NCI-H2029 treated with DMSO at 0.1 percent for 48 hours (cell line): ENCODE measurements at places on chromosomes 5 and 9.

DNA sequence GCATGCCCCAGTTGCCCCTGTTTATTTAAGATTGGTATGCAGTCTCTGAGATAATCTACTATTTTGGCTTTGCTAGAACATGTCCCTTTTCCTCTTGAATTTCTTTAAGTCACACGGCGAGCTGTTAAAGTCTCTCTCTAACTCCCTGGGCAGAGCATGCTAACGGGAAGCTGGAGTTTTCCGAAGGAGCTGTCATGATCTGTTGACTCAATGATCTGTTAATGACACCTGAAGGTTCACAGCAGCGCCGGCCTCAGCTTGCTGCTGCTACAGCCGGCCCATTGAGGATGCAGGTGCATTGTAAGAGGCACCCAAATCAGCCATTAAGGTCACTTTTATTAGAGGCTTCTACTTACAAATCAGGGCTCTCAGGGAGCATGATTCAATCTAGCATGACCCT, 1203.4 kb downstream of the MAT2B start:
- no peak for DNase-seq

GRCh38 chr5:131595088-131596033, 39.7 kb downstream of the RAPGEF6 start:
- no peak for DNase-seq

DNA sequence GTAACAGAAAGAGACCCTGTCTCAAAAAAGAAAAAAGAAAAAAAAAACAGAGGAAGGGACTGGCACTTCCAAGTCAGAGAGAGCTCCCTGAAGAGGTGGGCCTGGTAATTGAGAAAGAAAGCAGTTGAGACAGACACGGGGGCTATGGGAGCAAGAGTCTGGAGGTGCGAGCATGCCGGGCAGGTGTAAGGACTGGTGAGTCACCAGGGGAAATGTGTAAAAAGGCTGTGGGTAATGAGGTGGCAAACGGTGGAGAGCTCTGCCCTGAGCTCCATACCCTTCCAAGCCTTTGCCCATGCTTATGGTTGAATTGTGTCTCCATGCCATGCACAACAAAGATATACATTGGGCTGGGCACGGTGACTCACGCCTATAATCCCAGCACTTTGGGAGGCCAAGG, 18.0 kb upstream of the JADE2 start:
- DNase-seq = no peak

- DNase-seq = no peak
Observed at GRCh38 chr9:5510989-5511388, 658 bp downstream of the PDCD1LG2 start.

DNA sequence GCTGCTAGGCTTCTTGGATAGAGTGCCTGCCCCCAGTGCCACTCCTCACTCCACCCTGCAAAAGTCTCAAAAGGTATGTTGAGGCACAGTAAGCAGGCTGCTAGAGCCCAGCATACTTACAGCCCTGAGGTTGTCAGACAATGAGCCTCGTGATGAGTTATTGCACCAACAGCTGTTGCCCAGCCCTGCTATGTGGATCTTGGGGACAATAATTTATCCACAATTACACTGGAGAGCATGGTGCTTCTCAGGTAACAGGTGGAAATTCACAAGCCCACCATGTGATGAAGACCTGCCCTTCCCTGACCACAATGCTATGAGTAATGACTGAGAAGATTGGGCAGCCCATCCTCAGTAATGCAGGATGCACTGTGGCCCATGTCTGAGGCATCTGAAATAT, 36.5 kb downstream of the KCNIP1 start:
- DNase-seq = no peak

DNA sequence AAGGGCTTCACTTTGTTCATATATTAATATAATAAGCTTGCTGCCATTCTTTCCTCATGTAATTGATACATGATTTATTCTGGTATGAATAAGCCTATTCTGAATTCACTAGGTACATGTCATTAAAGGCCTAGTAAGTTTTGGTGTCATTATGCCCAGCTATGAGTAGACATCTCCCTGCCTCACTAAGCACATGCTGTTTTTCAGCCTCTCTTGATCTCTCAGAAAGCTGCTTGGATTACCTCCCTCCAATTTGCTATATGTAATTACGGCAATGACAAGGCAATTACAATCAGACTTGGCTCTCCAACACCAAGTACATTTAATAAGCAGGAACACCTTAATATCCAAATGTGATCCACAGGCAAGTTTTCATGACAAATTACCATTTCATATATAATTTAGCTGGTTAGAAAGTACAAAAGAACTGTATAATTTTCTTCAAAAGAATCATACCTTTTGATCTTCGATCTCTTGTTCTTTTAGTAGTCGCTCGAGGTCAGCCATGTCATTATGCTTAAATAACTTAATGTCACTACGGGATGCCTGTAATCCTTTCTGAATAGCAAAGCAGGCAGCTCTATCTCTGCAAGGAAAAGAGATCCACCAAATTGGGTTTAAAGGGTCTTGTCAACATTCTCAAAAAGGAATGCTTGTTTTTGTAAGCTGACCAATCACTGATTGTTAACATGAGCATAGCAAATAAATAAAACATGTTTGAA, 56.3 kb downstream of the SPTLC1 start:
- DNase-seq = no peak

GRCh38 chr5:138954257-138955012, 79.3 kb upstream of the LRRTM2 start:
- no peak for DNase-seq

DNA sequence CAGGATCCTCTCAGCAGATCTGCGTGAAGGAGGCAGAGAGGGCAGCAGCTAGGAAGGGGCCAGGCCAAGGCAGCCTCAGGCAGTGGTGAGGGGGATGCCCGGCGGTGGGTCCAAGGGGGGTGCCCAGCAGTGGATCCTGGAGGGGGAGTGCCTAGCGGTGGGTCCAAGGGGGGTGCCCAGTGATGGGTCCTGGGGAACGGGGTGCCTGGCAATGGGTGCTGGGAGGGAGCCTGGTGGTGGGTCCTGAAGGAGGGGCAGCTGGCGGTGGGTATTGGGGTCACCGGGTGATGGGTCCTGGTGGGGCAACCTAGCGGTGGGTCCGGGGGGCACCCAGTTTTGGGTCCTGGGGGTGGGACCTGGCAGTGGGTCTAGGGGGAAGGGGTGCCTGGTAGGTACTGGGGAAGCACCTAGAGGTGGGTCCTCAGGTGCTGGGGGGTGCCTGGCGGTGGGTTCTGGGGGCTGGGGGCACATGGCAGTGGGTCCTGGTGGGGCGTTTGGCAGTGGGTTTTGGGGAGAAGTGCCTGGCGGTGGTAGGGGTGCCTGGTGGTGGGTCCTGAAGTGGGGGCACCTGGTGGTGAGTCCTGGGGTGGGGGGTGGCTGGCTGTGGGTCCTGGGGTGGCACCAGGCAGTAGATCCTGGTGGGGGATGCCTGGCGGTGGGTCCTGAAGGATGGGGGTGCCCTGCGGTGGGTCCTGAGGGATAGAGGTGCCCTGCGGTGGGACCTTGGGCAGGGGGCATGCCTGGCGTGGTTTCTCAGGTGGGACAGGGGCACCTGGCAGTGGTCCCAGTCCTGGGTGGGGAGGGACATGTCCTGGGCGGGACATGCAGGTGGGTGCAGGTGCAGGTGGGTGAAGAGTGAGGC, 1.9 kb downstream of the LRRC14B start:
- DNase-seq = no peak

DNA sequence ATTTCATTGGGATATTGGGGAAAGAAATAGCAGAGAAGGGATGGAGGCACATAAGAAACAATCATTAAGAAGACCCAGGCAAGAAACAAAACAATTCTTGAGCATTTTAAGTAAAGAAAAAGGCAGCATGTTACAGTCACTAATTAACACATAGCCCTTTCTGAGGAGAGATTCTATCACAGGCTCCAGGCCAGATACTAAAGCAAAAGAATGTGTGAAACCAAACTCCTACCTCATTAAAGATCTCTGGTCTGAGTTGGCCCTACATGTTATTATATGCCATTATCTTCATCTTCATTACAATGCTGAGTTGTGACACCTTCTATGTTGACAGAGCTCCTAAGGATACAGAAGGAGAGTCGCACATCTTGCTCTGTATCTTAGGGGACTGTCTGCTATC, 37.5 kb downstream of the DAP start:
- DNase-seq = no peak

- DNase-seq = no peak
Observed at GRCh38 chr9:132235125-132235524, 73.3 kb downstream of the NTNG2 start.

- no peak for DNase-seq
Observed at GRCh38 chr9:7533376-7534090, 266.0 kb downstream of the DMAC1 start.
